LHCN-M2 (cell line): ENCODE measurements at places on chromosomes 7 and 10. TPM values are rescaled to one million over a fixed set of nuclear protein-coding genes. Genes with fewer than 3 reads are reported as not detected.

UCN3 gene
- total RNA-seq: not detected in 2 replicates

GRID1 gene
- not detected in 2 replicates for total RNA-seq

DNMBP gene
- 19.7 and 22.5 TPM in 2 replicates for total RNA-seq

SLC26A5 gene
- not detected in 2 replicates for total RNA-seq

CCDC3 gene
- total RNA-seq: 3.2 and 4.0 TPM in 2 replicates

FFAR4 gene
- total RNA-seq: not detected in 2 replicates

BMPER gene
- total RNA-seq: 4.1 and 5.1 TPM in 2 replicates

LLCFC1 gene
- total RNA-seq: not detected in 2 replicates

KLF14 gene
- total RNA-seq: not detected in 2 replicates

ZPBP gene
- total RNA-seq: not detected in 2 replicates
